Hematopoietic multipotent progenitor cell treated with erythropoietin and hydrocortisone succinate and interleukin-3 and kit ligand, for 17 days (in vitro differentiated cells): ENCODE measurements at places on chromosomes 7 and 10.

DNA sequence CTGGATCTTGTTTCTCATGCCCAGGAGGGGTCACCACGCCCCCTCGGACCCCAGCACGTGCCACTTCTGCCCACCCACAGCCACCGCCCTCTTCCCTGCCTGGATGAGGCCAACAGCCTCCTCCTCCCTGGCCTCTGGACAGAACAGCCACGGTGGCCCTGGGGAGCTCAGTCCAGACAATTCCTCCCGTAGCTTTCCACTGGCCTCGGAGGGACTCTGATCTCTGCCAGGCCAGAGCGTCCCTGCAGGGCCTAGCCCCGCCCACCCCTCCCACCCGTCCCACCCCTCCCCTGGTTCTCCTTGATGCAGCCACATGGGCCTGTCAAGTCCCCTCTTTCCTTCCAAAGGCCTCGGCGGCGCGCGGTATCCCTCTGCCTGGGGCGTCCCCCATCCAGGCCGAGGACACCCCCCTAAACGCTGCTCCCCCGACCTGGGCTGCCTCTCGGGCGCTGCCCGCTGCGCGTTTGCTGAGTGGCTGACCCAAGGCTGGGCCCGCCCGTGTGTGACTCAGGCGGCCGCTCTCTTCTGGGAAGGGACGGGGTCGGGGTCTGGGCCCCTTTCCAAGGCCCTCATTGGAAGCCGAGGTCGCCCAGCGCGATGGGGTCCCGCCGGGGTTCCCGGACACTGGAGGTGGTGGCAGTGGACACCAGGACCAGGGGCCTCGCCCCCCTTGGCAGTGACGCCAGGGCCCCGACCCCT lies 557 bp downstream of the TMEM120A start:
- DNase-seq = no peak

DNA sequence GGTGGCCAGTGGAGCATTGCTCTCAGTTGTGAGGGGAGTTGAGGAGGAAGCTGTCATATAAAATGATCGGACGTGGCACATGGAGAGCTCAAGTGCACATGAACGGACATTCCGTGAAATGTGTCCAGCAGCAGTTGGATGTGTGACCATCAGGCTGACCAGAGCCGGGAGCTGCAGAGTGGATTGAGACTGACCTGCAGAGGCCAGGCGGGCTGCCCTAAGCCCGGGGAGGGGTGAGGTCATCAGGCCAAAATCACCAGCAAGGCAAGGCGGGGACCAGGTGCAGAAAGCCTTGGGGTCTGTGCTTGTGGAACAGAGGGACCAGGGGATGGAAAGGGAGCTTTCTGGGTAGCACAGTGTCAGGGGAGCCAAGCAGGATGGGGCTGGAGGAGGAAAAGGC lies 279.5 kb downstream of the CELF2 start:
- DNase-seq = no peak

GRCh38 chr7:157009778-157010587 lies 480 bp downstream of the MNX1 start:
- no peak for DNase-seq

DNA sequence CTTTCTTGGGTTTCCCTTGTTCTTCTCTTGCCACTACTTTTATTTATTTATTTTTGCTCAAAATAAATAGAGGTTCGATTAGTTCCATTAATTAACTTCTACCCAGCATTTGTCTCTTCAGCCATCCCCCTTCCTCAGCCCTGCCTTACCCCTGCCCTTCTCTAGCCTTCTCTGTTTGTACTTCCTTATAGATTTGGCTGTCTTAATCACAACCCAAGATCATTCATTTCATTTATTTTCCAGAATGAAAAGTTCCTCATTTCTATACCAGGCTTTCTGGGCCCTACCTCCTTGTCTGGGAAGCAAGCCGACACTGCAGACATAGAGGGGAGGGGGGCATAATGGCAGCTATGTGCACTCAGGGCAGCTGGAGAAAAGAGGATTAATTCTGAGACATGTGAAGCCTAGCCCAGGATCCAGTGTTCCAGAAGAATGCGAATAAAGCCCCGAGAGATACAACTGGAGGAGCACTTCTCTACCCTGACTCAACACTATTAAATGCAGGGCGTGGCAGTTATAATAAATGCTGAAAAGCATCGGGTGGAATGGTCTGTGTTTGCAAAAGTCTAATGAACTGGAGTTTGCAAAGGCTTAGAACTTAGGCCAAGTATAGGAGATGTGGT lies 6.4 kb upstream of the PDCD4 start:
- no peak for DNase-seq

- no peak for DNase-seq
Observed at GRCh38 chr7:18760046-18760445, 264.5 kb downstream of the HDAC9 start.

GRCh38 chr7:147708871-147709270 lies 881.7 kb upstream of the C7orf33 start:
- DNase-seq = no peak

DNA sequence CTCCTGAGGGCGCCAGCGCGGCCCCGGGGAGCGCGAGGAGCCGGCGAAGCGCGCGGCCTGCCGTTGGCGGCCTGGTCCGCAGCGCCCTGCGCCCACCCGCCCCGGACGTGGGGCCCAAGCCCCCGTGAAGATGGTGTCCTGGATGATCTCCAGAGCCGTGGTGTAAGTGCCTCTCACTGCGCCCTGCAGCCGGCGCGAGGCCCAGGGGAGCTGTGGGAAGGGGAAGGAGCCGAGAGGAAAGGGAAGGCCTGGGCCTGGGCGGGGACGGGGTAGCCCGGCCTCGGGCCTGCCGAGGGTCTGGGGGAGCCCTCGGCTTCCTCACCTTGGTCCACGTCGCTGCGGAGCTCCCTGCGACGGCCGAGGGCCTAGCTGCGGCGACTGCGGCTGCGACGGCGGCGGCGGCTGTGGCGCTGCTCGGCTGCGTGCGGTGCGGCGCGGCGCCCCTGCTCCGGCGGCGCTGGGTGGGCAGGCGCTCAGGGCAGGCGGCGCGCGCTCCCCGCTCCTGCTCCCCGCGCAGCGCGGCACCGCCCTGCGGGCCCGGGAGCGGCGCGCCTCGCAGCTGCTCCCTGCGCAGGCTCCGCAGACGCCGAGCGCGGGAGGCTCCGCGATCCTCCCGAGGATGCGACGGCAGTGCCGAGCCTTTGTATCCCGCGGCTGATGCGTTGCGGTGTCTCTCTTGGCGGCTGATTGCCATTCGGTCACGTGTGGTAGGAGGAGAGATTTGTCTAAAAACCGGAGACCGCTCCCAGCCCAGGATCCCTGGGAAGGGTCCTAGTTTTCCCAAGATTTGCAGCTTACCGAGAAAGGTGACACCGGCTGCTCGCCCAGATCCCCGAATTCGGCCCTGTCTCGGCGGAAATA lies 445 bp downstream of the REEP3 start:
- DNase-seq = peak; percentile 62

- no peak for DNase-seq
Observed at GRCh38 chr10:58362027-58362789, 23.0 kb upstream of the TFAM start.

DNA sequence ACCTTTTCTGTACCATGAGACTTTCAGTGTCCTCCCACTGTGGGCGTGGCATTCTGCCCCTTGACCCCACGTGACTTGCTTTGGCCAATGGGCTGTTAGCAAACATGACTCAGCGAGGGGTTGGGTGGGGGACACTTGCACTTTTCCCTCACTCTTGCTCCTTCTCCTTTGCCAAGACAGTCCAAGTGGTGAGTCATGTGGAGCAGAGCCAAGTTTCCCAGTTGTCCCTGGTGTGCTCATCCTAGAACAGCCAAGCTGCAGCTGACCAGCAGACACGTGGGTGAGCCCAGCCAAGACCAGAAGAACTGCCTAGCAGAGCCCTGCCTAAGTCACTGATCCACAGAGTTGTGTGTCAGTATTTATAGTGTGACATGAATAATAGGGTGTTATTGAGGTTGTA lies 82.8 kb upstream of the CPXM2 start:
- DNase-seq = peak; percentile 17

GRCh38 chr10:108469940-108470339 lies 1305.4 kb upstream of the SORCS1 start:
- DNase-seq = no peak

GRCh38 chr10:123836418-123837145 lies 55.0 kb downstream of the CPXM2 start:
- DNase-seq = no peak

DNA sequence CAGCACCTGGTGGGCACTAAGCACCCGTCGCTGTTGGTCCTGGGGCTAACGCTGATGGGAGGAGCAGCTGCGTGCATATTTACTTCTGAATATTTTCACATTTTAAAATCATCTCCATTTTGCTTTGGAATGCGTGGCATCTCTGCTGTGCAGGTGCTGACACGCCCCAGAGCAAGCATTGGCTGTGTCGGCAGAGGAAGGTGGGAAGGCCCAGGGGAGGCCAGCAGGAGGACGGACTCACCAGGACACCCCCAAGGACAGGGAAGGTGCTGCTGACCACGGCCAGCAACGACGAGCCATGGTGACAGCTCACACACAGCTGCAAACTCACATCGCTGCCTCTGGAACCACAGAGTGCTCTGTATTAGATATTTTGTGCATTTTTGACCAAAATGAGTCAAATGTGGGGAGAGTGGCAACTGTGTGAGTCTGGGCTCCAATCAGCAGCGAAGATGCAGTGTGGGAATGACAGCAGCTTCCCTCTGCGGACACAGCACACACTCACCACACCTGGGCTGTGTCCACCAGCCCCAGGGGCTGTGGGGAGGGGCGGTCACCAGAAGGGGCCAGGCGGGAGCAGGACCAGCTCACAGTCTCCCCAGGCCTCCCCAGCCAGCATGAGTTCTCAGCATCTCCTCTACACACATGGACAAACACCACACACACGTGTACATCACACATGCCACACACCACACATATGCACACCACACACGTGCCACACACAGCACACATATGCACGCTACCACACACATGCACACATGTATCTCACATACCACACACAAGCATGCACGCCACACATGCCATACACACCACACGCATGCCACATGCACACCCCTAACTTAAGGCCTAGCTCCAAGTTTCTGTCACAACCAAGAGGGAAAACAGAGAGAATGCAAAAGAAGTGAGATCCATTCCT lies 58.2 kb downstream of the PTPRN2 start:
- no peak for DNase-seq

GRCh38 chr10:95819620-95820329 lies 63.8 kb downstream of the ENTPD1 start:
- no peak for DNase-seq

- no peak for DNase-seq
Observed at GRCh38 chr7:76261329-76261728, 41.1 kb upstream of the HSPB1 start.

GRCh38 chr10:126838316-126838715 lies 66.9 kb upstream of the DOCK1 start:
- DNase-seq = no peak

DNA sequence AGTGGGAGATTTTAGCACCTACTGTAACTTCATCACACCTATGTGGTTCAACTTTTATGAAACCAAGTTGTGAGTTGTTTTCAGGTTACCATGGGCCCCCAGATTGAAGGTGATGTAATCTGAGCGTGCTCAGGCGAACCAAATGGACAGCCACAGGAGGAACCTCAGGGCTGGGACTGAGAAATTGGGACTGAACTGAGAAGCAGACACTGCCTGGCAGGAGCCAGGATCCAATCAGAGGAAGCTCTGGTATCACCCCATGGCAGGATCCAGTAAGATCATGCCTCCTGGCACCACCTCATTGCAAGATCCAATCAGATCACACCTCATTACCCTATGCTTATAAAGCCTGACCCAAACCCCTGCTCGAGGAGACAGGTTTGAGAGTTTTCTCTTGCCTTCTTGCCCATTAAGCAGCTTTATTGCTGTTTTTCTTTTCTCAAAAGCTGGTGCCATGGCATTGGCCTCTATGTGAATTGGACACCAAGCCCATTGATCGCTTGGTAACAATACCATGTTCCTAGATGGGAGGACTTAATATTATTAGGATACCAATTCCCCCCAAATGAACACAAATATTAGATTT lies 43.2 kb upstream of the GDF10 start:
- no peak for DNase-seq

DNA sequence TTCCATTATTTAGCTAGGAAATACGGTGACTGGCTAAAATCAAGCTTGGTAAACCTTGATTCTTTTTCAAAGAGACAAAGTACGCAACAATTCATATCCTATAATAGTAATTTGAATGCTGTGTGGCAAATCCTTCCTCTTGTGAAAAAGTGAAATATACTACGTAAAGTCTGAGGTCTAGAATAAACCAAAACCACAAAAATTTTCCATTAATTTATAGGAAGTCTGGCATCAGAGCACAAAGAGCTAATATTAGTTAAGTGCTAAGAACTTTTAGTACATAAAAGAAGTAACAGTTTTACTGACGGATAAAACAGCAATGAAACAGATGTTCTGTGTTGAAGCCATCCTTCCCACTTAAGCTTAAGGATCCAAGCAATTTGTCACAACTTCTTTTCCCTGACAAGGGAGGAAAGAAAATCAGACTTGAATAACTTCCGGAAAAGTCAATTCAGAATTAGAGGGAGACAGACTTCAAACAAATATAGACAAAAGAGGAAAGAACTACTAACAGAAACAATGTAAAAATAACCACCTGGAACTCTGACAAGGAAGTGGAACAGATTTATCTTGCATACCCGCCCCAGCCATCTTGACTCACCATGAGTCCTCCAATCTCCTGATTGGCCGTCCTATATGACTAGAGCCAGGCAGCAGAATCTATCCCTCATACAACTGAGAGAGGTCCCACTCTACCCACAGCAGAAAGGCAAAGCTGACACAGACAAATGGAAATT lies 34.6 kb downstream of the RHEB start:
- DNase-seq = no peak

DNA sequence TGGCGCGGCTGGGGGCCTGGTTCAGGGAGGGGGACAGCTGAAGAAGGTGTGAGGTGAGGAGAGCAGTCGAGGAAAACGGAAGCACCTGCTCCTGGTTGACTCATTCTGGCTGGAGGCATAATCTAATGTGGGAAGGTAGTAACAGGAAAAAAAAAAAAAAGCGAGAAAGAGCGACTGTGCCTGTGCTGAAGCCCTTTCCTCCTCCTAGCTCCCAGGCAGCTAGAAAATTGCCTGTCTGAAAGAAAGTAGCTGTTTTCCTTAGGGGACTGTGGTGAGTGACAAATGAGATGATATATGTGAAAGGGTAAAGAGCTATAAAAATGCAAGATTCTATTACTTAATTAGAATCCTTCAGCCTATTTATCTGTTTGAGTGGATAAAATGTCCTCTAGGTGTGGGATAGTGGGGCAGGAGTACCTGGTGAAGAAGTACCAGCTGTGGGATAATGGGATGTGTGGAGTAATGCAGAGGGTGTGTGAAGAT lies 4.9 kb upstream of the MEST start:
- no peak for DNase-seq

- no peak for DNase-seq
Observed at GRCh38 chr10:73876157-73876556, 1.8 kb upstream of the CAMK2G start.

GRCh38 chr7:14332155-14332554 lies 342.7 kb upstream of the ETV1 start:
- DNase-seq = no peak
